ENCODE measurements at places on chromosomes 16 and 17. TPM values are rescaled to one million over a fixed set of nuclear protein-coding genes. Genes with fewer than 3 reads are reported as not detected.

Gene GPRC5B
- total RNA-seq = 20.3 TPM

Gene OR1A1
- total RNA-seq = not detected

Gene CTRB1
- total RNA-seq = not detected

Gene DRG2
- 36.4 TPM for total RNA-seq

DNA sequence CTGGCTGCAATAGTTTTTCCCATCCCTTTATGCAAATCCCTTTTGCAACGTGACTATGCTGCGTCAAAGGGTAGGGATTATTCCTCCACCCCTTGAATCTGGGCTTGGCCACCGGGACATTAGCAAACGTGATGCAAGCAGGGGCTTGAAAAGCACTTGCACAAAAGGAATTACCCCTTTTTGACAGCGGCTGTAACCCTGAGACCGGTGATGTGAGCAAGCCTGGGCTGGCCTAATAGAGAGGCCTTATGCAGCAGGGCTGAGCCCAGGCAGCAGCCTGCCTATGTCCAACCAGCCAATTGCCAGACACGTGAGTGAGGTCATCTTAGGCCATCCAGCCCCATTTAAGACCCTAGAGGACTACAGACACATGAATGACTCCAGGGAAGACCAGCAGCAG is 30.4 kb upstream of the PAFAH1B1 start:
- DNase-seq = no peak

GRCh38 chr17:2776589-2777241 is 19.5 kb upstream of the RAP1GAP2 start:
- DNase-seq = no peak

- no peak for DNase-seq
Observed at GRCh38 chr17:18102640-18103039, 5.9 kb upstream of the MYO15A start.

GRCh38 chr16:79543219-79543618 is 57.3 kb downstream of the MAF start:
- DNase-seq = no peak

GRCh38 chr17:68196394-68197090 is 51.3 kb upstream of the AMZ2 start:
- DNase-seq = no peak

DNA sequence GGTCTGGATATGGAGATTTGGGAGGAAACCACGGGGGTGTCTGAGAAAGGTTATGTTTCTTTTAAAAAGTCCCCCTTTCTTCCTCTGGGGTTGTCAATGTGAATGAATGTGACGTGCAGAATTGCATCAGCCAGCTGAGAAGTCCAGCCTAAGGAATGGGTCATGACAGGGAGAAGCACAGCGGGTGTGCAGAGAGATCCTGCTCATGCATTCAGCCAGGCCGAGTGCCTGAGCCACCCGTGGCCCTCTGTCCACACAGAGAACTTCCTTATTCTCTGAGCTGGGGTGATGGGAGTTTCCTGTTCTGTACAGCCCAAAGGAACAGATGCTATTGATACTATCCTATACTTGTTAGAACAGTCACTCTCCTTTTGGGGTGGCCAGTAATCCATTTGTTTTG is 117.9 kb downstream of the CPPED1 start:
- no peak for DNase-seq

- DNase-seq = peak; percentile 67
Observed at GRCh38 chr17:74862108-74862901, 2.6 kb upstream of the GRIN2C start.

DNA sequence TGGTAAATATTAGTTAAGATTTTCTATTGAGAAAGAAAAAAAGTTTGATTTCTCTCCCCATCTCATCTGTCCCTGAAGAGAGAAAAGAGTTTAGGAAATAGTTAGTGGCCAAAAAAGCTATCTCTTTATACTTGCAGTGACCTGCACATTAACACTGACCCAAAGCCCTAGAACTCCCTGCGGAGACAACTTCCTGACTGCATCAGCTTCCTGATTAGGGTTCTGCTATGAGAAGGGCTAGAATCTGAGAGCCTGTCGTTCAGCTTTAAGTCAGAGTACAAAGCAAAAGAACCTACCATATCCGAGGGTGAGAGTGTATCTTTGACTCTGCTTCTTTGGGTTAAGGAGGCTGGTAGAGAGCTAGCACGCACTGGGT is 24.7 kb downstream of the LIMD2 start:
- no peak for DNase-seq

GRCh38 chr16:3065742-3066439 is 451 bp downstream of the IL32 start:
- DNase-seq = no peak

GRCh38 chr17:44309472-44309871 is 1.1 kb downstream of the RUNDC3A start:
- no peak for DNase-seq
